ENCODE measurements at places on chromosomes 2 and 18. TPM values are rescaled to one million over a fixed set of nuclear protein-coding genes. Genes with fewer than 3 reads are reported as not detected.

Gene RPIA
- 11.4 TPM for total RNA-seq

Gene AQP12A
- total RNA-seq: not detected

Gene MSTN
- total RNA-seq: 0.38 TPM

Gene GPR39
- 8.7 TPM for total RNA-seq

Gene KATNAL2
- 6.9 TPM for total RNA-seq

Gene NEURL3
- 3.2 TPM for total RNA-seq

Gene BOLL
- not detected for total RNA-seq

Gene LRRTM4
- 0.19 TPM for total RNA-seq

Gene DAPL1
- total RNA-seq: 0.50 TPM

Measured in kidney (tissue), 22 donors.